ENCODE measurements at places on chromosomes 3 and 15. TPM values are rescaled to one million over a fixed set of nuclear protein-coding genes. Genes with fewer than 3 reads are reported as not detected.

DNA sequence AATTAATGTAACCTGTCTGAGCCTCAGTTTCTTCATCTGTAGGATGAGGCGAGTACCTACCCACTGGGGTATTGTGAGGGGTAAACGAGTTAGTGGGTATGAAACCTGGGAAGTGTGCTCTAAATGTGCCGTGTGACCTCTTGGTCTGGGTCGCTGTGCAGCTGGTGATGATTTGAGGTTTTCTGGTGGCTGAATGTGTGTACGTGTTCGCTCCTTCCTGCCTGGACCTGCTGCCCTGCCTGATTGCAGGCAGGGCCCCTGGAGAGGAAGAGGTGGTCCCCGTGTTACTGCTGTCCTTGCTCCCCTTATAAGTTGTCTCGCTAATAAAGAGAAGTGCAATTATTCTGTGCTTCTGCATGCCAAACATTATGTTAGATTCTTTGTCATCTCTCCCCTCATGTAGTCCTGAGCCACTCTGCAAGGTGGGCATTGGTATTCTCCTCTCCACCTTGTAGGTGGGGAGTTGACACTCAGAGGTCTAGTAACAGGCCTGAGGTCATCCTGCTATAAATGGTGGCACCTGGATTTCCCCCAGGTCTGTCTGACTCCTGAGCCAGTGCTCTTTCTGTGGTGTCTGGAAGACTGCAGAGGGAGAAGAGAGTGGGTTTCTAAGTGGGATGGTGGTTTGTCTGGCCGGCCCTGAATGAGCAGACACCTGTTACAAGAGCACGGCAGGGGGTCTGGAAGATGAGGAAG is 15.7 kb downstream of the PDIA5 start:
- DNase-seq, result no peak

GRCh38 chr3:65785065-65785645 is 253.6 kb downstream of the MAGI1 start:
- no peak for DNase-seq

DNA sequence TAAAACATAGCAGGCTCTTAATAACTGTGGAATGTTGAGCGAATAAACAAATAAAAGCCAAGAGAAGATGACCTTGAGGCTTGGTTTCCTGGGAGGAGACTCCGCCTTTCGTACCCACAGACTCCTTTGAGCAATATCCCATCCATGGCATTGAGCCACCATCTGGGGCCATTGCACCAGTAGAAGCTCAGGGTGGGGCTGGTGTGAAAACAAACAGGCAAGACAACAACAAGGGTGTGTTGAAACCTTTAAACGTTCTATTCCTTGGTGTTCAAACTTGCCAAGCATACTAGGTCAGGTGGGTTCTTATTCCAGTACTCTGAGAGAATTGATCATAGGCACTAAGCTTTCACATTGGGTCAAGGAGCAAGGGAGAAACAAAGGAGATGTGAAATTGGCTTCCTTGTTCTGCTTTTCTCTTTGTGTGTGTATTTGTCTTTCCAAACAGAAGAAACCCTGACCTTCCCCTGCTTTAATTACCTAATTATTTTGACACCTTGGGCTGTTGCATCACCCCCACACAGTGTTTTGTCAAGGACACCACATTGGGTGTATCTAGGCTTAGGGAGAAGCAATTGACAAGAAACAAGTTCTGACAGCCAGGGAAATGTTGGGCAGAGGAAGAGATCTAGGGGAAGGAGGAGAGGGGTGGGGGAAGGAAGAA is 105.1 kb upstream of the BCL6 start:
- no peak for DNase-seq

DNA sequence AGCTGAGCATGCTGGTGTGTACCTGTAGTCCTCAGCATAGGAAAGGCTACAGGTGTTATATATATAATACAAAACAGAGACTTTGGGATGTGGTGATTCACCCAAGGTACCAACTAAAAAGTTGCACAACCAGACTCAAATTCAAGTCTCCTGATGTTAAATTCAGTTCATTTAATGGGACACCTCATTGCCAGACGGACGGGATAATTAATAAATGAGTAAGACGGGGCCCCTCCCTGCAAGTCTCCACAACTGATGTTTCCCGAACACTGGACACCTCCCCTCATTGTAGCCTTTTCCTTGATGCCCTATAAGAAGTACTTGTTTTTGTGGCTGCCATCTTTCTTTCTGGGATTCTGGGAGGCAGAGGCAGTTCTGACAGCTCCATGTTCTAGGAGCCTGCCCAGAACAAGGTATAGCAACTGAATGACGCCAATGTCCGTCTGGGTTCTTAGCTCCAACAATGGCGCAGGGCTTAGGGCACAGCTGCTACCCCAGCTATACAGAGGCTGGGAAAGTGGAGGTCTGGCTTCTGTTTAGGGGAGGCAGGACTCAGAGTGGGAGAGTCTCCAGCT is 50.7 kb downstream of the CDC25A start:
- DNase-seq, result no peak

DNA sequence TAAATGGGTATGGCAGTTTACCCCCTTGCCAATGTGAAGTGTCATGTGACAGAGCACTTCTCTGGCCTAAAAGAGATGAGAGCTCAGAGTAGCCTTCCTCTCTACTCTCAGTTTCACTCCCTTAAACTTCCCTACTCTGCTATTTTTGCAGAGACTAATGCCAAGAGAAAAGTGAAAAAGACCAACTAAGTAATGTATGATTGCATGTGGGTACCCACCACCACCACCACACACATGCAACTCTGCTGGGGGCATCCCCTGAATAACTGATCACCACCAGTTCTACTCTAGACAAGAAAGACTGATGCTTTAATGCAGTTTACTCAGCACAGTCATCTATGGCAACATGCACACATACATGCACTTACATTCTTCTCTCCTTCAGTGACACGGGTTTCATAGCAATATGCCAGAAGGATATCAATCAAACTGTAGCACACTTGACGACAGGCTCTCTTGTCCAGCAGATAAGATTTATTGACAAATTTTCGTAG is 31.3 kb downstream of the SHQ1 start:
- DNase-seq, result no peak

- DNase-seq, result no peak
Observed at GRCh38 chr3:159584421-159584820, 404.2 kb upstream of the IL12A start.

GRCh38 chr3:48018841-48019240 is 2.6 kb upstream of the MAP4 start:
- no peak for DNase-seq

- no peak for DNase-seq
Observed at GRCh38 chr3:64650096-64650622, 37.6 kb downstream of the ADAMTS9 start.

GRCh38 chr3:138944929-138945708 is 1.8 kb downstream of the FOXL2 start:
- DNase-seq, result no peak

DNA sequence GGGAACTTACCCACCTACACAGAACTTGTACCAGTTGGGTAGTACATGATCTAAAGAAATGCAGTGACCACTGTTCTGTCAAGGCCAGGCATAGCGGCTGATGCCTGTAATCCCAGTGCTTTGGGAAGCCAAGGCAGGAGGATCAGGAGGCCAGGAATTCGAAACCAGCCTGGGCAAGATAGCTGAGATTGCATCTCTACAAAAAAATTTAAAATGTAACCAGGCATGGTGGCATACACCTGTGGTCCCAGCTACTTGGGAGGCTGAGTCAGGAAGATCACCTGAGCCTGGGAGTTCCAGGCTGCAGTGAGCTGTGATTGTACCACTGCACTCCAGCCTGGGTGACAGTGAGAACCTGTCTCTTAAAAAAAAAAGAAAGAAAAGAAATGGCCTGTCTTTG is 321.0 kb downstream of the FEZF2 start:
- no peak for DNase-seq

IQCF5 gene
- total RNA-seq, result not detected

CLCN2 gene
- 2.9 TPM for total RNA-seq

LDHAL6B gene
- not detected for total RNA-seq

MRAS gene
- total RNA-seq, result 396 TPM

Data from Right ventricle myocardium inferior (tissue), 1 donor.